Panc1 (cell line): ENCODE measurements at places on chromosomes 11 and 22.

DNA sequence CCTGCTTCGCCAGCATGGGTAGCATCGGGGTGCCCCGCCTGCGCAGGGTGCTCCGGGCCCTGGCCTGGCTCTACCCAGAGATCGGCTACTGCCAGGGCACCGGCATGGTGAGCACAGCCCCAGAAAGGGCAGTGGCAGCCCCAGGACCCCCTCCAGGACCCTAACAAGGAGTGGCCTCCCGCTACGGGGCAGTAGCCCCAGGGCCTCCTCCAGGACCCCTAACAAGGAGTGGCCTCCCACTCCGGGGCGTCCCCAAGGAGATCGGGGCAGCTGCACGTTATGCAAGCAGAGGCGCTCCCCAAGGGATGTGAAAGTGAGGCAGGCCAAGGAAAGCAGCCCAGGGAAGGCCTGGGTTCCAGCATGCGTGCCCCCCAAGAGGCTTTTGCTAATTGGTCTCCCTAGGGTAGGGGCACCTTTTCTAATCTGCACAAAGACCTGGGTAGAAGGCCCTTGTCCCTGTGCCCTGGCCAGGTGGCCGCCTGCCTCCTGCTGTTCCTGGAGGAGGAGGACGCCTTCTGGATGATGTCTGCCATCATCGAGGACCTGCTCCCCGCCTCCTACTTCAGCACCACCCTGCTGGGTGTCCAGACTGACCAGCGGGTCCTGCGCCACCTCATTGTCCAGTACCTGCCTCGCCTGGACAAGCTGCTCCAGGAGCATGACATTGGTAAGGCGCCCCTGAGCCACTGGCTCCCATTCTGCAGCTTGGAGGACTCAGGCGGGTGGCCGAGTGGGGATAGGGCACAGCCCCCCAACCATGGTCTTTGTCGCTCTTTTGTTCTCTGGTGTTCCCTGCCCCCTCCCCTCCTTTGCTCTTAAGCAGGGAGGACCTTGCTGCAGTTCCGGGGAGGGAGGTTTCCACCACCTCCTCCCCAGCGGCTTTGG, 35.0 kb downstream of the SGSM3 start:
- H3K27me3 ChIP-seq = no peaks in the 10 kb centered on the region
- H3K4me1 ChIP-seq = no peaks in the 10 kb centered on the region
- H3K4me3 ChIP-seq = no peak overlapping the region
- peaks cover 2% of the 10 kb centered on the region; the same call in 1 of the 2 replicates for H3K36me3 ChIP-seq

GRCh38 chr22:30382340-30382739, 4.9 kb downstream of the RNF215 start:
- H3K27ac ChIP-seq = no peak overlapping the region
- no peaks in the 10 kb centered on the region for H3K27me3 ChIP-seq
- DNase-seq = no peak
- peaks cover 6% of the 10 kb centered on the region; the same call in 1 of the 2 replicates for H3K4me1 ChIP-seq

GRCh38 chr22:48314073-48314472, 1513.6 kb downstream of the BRD1 start:
- no peak overlapping the region for H3K4me3 ChIP-seq
- no peaks in the 10 kb centered on the region for H3K4me1 ChIP-seq
- DNase-seq = no peak
- no peaks in the 10 kb centered on the region for H3K27me3 ChIP-seq

DNA sequence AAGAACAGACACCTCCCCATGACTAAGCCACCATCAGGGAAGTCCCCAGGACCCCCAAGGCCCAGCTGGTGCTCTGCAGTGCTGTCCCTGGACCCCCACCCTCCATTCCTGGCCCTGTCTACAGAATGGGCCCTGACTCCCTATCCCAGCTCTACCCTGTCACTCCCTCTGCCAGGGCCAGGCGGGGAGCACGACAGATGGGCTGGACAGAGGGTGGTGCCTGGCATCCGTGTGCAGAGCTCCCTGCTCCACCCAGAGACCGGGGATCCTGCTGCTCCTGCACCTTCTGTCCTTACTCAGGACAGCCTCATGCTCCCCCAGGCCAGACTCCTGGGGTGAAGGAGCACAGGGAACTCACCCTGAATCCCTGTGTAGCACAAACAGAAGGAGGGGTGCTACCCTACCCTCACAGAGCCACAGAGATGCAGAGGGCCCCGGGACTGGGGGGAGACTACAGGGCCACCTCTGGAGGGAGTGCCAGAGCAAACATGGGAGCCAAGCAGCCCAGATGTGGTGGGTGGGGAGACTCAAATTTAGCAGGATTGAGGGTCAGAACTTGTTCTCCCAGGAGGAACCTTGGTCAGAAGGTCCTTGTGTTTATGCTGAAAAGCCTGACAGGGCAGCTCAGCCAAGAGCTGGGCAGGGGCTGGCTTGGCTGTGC, 2.0 kb downstream of the ARVCF start:
- H3K36me3 ChIP-seq = no peaks in the 10 kb centered on the region; the same call in 1 of the 2 replicates
- H3K4me1 ChIP-seq = no peaks in the 10 kb centered on the region
- no peak overlapping the region for H3K27ac ChIP-seq
